Astrocyte of the hippocampus (primary cell): ENCODE measurements at places on chromosomes 3 and 15.
A peak's percentile ranks its signal among the peaks of the same experiment; 100 is the strongest.

DNA sequence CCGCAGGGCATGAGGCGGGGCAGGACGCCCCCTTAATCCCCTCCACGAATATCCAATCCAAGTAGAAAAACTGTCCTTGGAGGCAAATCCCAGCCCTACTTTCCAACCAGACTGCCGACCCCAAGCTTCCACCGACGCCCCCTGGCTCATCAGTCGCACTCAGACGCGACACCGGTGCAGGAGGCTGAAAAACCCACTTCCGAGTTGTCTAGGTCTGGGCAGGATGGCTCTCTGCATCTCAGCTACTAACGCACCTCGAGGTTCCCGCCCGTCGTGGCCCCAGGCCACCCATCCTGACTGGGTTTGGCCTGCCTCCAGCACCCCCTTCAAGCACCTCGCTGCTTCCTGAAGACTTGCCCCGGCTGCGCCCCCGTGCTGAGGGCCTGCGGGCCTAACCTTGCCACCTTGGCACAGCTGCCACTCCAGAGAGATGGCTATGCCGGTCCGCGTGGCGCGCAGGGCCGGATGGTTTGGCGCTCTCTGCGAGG, 15.5 kb downstream of the RGMA start:
- DNase-seq: no peak

DNA sequence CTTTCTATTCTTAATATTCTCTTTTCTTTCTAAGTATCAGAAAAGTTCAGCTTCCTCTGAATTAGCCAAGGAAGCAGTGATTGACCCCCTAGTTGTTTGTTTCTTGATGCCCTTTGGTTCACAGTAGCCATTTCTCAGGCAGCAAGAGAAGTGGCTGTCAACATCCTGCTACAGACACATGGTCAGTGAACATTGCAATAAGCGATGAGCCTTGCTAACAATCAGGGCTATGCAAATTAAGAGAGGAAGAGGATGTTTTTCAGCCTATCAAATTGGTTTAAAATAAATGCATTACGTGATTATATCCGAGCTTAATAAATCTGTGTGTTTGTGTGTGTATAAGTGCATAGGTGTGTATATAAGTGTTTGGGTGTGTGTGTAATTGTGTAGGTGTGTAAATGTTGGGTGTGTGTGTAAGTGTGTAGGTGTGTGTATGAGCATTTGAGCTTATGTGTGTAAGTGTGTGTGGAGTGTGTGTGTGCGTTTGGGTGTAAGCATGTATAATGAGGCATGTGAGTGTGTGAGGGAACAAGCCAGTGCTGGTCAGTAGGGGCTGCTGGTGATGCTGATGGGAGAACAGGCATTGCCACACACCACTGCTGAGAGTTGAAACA, 78.1 kb upstream of the XCR1 start:
- no peak for DNase-seq

- DNase-seq: no peak
These were observed 32.3 kb downstream of the ROBO2 start for GRCh38 chr3:77072232-77072631.

- DNase-seq: peak; percentile 81
These were observed 87.3 kb upstream of the OXTR start for GRCh38 chr3:8856721-8857120.

GRCh38 chr3:37768107-37768809, 93.4 kb upstream of the CTDSPL start:
- DNase-seq: no peak

- DNase-seq: no peak
These were observed 10.8 kb upstream of the MYZAP start for GRCh38 chr15:57580866-57581265.

DNA sequence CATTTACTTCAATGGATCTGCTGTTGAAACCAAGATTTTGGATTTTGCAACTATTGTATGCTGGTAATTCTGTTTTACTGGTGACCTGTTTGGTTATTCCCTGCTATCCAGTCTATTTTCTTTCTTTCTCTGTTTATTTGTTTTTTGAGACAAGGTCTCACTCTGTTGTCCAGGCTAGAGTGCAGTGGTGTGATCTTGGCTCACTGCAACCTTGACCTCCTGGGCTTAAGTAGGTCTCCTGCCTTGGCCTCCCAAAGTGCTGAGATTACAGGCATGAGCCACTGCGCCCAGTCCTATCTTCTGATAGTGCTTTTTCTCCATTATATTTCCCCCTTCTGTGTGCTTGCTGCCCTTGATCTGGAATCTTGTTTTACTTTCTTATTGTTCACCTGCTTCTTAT, 15.6 kb downstream of the USP13 start:
- DNase-seq: no peak

DNA sequence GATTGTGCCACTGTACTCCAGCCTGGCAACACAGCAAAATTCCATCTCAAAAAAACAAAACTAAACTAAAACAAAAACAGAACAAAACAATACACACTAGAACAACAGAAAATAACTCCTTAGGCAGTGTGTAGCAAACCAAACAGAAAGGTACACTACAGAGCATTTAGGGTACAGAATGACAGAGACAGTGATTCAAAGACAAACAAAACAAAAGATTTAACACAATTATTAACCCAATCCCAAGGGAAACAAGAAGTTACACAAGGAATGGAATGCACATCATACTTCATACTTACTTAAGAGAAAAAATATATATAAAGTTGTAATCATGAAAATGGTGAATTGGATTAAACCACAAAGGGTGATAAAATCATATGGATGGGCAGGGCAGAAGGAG, 12.9 kb downstream of the SLC25A20 start:
- DNase-seq: no peak

DNA sequence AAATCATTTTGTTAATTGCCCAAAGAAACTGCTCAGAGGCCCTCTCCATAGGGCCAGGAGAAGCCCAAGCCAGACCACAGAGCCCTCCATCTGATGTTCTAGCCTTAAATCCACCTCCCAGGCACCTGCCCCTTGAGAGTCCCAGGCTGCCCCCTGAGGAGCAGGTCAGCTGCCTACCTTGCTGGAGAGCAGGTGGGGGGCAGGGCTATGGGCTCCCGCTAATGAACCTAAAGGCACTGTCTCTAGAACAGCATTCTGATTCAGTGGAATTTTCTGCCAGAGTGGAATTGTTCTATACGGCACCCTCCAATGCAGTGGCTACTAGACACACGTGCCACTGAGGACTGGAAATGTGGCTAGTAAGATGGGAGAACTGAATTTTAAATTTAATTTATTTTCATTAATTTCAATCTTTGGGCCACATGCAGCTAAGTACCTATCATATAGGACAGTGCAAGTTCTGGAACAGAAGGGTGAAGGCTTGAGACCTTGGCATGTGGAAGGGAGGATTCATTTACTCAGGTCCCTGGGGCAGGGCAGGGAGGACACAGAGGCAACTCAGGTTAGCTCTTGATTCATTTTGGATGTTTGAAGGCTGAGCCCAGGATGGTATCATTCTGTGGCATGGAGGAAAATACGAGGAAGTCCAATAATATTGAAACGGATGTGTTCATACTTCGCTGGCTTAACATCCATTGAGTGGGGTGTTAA, 11.4 kb downstream of the AMOTL2 start:
- DNase-seq: no peak

GRCh38 chr3:168091941-168092340, 3.8 kb downstream of the GOLIM4 start:
- no peak for DNase-seq

DNA sequence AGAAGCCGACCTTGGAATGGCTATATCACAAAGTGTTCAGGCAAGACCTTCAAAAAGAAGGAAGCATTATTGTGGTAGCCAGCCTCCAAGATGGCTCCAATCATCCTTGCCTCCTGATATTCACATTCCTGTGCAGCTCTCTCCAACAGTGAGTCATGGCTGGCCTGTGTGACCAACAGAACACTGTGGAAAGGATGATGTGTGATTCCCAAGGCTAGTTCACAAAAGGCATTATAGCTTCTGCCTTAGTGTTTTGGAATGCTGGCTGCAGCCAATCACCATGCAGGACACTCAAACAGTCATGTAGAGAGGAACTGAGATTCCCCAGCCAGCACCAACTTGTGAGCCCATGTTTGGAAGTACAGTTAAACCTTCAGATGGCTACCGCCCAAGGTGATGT, 102.6 kb downstream of the EFL1 start:
- peak; percentile 97 for DNase-seq

GRCh38 chr15:44153352-44153751, 41.7 kb downstream of the FRMD5 start:
- DNase-seq: no peak

DNA sequence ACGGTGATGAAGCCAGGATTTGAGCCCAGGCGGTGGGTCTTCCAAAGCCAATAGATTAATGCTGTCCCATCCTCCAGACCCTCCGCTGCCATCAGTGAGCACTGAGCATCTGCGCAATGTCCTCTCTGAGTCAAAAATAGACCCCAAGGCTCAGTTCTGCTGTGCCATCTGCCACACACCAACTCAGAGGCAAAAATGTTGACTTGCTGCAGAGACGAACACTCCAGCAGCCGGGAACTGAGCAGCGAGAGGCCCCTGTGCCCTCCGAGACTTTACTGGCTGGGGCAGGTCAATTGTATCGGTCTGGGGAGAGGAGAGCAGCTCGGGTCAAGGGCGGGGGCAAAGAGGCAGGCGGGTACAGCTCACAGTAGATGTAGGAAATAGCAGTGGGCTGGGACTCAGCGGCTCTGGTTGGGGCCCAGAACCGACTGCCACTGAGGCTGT, 41.5 kb upstream of the ATP2B2 start:
- DNase-seq: no peak

GRCh38 chr3:64327100-64327804, 102.0 kb upstream of the PRICKLE2 start:
- no peak for DNase-seq

DNA sequence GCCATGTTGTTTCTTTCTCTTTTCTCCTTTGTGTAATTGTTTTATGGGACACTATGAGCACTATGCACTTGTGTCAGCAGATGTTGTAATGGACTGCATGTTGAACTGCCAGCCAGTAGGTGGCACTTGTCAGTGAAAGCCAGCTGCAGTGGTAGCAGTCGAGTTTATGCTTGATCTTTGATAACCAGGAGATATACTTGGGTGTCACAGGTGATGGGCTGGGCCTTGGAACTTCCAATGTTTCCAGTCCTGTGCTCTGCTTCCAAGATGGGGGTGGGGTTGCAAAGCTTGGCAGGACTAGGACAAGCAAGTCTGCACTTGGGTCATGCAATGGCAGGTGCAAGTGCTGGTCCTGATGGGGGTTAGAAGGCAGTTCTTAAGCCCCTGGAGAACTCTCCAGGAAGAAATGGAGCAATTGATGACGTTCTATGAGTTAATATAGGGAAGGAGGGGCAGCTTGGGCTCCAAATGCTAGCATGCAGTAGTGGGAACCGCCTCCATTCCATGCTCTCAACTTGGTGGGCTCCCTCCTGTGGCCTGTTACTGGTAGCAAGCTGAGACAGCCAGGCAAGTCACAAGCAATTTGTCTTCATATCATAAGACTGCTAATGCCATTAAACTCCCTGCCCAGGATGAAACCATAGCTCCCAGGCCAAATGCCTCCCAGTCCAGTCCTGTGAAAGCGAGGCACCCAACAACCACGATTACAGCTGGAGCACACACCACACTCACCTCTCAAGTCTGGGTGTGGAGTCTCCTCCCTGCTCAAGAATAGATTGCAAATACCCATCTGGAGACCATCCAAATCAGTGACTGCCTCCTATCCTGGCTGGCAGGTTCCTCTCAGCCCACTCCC, 287.2 kb downstream of the CGGBP1 start:
- DNase-seq: peak; percentile 22

GRCh38 chr3:12349895-12350811, 61.3 kb downstream of the PPARG start:
- peak; percentile 38 for DNase-seq

DNA sequence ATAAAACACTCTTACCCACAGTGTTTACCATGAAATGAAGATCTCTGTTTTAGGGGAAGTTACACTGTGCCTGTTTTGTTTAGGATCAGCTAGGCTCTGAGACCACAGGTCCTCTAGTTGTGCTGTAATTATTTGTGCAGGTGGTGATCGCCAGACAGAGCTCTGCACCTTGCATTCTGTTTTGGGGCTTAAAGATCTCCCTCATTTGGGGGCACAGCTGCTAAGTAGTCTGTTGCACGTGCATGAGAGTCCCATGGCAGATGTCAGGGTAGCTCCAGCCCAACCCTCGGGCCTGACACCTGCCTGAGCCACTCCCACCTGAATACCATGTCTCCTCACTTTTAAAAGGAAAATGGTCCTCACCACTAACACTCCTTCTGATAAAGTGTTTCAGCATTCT, 12.4 kb downstream of the C3orf20 start:
- DNase-seq: no peak

GRCh38 chr3:174440253-174440701, 418.9 kb upstream of the NAALADL2 start:
- peak; percentile 59 for DNase-seq

DNA sequence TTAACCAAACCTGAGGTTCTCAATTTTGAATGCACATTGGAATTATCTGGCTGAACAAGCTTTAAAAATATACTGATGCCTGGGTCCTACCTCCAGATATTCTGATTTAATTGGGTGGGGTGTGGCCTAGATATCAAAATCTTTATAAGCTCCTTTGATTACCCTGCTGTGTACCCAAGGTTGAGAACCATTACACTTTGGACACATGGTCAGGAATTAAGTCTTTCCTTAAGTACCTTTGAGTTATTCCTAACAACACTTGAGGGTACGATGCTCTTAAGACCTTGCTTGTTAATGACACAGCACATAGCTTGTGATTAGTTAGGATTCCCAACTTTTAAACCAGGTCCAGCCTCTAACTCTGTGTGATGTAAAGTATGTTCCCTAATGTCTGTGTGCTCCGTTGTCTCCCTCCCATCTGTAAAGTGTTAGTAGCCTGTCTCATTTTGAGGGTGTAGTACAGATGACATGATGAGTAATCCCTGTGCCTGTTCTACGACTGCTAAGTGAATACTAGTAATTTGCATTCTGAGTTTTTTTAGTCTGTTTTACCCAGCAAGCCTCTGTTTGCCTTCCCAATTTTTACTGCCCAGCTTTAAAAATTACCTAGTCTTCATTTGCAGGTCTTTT, 154.9 kb downstream of the KLHL25 start:
- DNase-seq: peak; percentile 58

GRCh38 chr15:73746883-73747282, 6.3 kb downstream of the INSYN1 start:
- DNase-seq: no peak

- DNase-seq: no peak
These were observed 7.2 kb downstream of the RNF13 start for GRCh38 chr3:149820183-149820582.

DNA sequence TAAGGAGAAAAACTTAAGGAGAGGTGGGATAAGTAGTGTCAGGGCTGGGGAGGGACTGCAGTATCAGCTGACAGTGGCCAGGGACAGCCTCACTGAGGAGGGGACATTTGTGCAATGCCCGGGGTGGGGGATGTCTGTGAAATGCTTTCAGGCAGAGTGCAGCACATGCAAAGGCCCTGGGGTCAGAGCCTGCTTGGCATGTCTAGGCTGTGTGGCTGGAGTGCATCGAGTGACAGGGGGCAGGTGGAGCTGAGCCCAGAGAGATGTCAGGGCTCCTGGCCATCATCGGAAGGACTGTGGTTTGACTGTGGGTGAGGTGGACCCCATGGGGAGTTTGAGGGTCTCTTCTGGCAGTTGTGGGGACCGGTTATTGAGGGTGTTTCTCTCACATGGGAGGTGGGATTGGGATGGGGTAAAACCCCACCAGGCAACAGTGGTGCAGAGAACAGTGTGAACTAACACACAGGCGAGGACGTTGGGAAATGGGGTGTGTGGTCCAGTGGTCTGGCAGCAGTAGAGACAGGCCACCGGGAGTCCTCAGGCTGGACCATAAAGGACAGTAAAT, 61.2 kb downstream of the FBLN2 start:
- DNase-seq: no peak
